ENCODE measurements at places on chromosomes 1 and 21.

- DNase-seq = no peak
Observed at GRCh38 chr1:38804062-38804886, 55.3 kb downstream of the RRAGC start.

DNA sequence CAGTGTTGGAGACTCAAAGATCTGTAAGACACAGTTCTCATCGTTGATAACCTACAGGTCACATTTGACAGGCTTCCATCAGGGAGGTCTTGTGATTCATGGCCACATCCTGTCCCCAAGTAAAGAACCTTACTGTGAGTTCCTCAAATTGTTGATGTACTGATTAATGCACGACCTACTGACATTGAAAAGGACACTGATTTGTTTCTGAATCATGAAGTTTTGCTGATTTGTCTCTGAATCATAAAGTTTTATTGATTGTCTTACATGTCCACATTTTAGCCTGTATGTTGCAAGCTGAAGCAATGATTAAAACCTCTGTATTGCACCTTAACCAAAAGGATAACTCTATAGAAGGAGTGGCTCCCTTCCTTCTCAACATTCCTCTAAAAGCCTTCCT is 476.3 kb upstream of the RUNX1 start:
- no peak for DNase-seq

- no peak for DNase-seq
Observed at GRCh38 chr1:116759636-116760035, 5.4 kb downstream of the CD2 start.

DNA sequence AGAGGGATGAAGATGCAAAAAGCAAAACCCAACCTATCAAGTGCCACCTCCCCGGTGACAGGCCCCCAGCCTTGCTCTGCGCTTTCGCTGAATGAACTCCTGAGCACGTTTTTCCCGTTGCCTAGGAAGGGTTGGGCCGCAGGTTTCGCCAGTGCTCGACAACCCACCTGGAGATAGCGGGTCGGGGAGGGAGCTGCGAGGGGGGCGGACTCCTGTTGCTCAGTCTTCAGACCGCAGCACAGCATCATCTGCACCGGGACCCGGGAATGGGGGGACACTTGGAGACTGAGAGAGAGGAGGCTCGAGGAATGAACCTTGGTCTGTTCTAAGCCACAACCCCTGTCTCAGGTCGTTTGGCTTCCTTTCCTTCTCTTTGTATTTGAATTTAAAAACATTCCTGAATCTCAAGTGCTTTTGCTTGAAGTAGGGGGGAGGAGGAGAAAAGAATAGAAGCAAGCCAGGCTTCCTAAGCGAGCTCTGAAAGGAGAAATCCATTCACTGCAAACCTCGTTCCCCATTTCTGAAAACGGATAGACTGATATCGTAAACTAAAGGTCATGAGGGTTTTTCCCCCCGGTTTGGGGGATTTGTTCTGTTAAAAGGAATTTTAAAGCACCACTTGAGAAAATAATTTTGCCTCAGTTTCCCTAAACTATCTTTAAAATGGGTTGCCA is 1.2 kb downstream of the AK5 start:
- no peak for DNase-seq

GRCh38 chr1:22533244-22533895 is 29.9 kb upstream of the EPHA8 start:
- no peak for DNase-seq

DNA sequence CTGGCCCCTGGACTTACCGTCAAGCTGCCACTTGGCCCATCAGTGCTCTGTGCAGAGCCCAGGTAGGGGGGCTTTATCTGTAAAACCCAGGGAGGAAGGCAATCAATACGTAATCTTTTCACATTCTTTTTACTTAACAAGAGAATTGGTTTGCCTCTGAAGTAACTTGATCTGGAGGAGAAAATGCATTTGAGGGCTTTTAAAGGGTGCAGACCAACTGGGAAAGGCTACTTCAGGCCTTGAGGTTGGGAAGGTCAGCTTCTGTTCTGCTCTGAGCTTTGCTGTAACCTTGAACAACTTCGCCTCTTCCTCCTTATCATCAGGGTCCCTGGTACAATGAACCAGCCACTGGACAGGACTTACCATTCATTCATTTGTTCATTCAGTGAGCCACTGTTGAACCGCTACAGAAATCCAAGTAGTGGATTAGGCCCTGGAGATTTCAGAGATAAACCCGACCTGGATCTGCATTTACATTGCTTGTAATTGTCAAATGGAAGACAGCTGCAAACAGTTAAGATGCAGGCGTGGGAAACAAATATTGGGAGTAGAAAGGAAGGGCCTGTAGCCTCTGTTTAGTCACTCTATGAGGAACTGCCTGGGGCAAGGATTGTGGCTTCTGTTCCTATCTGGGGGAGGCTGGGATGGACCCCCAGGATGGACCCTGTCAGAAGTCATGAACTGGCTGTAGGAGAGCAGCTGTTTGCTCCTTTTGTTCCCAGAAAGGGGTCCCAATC is 90.9 kb downstream of the MAN1C1 start:
- DNase-seq = no peak

- no peak for DNase-seq
Observed at GRCh38 chr21:38256599-38257302, at the start of gene KCNJ15. KCNJ15 (plus strand) TSS chr21:38256991; CDS start chr21:38299262, 42,271 bp downstream.

DNA sequence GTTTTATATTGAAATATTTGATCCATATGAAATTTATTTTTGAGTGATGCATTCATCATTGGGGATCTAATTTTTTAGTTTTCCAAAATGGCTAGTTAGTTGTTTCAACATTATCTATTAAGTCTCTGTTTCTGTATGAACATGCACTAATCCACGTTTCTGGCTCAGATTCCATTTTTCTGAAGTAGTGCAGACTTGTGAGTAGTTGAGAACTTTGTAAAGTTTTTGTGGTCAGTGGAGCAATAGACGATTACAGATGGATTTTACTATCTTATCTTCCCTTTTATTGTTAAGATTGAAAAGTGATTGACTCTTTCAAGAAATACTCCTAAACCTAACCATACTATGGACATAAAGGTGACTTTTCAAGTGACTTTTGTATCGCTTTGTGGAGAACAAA is 16.7 kb downstream of the SOAT1 start:
- DNase-seq = no peak

GRCh38 chr1:1433804-1434130 is 1.7 kb upstream of the VWA1 start:
- DNase-seq = no peak

DNA sequence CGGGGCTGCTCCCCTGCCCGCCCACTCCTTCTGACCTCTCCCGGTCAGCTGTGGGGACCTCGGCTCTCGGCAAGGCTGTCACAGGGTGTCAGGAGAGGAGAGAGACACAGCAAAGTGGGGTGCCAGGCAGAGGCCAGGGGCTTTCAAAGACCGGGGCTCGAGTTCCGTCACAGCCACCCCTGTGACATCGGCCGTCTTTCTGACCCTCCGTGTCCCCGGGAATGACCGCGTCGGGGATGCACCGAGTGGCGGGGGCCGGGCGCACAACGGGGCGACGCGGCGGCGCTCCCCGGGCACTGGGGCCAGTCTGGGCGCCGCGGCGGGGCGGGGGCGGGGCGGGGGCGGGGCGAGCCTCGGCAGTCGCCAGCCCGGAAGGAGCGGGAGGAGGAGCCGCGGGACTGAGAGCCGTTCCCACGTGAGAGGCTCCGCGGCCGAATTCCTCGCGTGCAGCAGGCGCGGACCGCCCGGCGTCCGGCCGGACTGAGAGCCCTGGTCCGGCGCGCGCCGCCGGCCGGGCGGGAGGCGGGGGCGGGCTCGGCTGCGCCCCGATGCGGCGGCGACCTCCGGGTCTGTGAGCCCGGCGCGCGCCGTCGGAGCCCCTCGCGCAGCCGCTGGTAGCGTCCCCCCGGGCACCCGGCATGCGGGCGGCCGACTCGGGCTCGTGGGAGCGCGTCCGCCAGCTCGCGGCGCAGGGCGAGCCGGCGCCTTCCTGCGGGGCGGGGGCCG is 229.7 kb upstream of the TMEM51 start:
- DNase-seq = no peak
